ENCODE measurements at places on chromosomes 7 and 10.
A peak's percentile ranks its signal among the peaks of the same experiment; 100 is the strongest.

DNA sequence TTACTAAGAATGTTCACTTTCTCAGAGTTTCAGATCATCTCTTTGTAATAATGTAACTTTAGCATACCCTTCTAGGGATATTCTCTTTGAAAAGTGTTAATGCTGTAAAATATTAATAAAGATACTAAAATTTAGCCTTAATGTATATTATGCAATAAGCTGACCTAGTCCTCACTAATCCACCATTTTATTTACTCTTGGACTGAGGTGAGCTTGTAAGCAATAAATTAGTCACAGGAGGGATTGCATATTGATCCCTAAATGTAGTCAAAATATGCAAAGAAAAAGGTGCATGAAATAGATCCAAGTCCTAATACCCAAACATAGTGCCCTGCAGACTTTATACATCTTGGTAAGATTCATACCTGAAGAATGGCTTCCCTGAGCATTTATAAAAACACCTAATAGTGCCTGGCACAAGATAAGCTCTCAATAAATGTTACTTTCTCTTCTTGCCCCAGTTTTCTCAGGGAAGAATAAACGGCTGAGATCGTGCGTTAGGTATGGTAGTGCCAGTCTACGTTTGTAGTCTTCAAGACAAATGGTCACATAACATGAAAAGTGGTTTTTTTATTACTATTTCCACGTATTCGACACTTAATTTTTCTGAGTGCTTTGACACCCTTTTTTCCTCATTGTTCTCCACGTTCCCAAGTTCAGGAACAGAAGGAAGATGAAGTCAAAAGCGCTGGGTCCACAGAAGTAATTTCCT is 14.3 kb downstream of the INSIG1 start:
- DNase-seq: no peak

DNA sequence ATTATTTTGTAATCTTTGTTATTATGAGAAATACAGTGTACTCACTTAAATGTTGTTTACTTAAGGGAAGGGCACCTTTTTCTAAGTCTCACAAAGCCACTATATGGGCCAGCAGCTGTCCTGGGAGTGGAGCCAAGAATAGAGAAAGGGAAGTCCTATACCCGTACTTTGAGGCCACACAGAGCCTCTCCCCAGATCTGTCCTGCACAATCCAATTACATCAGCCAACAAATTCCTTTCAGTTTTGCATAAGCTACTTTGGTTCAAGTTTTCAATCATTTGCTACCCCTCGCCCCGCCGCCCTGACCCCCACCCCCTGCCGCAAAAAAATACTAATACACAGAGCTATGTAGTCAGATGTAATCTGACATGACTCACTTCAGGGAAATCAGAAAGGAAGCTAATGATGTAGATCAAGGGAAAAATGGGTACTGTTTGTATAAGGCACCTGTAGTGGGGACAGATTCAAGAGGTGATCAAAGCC is 297.4 kb upstream of the NEBL start:
- no peak for DNase-seq

DNA sequence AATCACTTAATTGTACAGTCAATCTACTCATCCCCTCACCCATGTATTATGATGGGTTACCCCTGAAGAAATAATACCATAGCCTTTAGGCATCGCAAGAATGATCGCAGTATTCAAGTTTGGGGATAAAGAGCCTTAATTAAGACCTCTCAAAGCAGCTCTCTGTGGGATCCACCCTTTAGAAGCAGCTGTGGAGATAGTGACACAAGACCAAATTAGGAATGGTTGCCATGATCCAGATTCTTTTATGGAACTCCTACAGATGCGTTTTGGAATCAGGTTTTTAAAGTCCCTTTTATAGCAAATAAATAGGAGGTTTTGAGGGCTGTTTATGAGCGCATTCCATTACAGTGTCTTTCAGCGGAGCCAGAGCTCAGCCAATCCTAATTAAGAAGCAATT is 12.2 kb downstream of the TES start:
- no peak for DNase-seq

DNA sequence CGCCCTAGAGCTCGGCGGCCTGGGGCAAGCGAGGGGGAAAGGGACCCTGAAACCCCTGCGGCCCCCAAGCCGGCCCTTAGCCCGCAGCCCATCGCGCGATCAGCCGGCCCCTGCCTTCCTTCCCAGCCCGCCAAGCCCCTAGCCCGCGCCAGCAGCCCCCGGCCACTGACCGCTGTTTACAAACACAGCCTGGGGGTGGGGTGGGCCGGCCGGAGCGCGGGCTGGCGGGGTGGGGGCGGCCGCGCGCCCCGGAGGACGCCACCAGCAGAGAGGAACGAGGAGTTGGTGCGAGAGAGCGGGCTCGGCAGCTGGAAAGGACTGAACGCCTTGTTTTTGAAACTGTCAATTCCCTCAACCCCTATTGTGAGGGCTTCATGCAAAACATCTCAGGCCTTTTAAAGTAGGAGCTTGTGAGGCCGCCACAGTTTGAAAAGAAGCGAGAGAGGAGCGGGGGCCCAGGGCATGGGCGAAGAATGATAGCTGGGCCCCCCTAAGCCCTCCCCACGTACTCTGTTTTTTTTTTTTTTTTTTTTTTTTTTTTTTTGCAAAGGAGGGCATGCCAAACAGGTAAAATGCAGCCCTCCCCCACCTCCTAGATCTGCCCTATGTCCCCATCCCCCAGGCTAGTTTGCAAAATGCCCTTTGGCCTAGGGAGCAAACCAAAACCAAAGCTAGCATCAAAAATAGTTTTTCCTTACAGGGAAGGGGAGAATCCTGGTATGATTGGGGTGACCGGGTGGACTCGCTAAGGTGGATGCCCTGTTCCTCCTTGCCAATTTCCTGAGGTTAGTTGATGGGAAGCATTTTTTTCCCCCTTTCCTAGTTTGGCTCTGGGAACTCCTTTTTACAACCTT is 15.0 kb downstream of the SKIDA1 start:
- no peak for DNase-seq

- DNase-seq: peak; percentile 40
Measured at GRCh38 chr7:131231381-131232220, 96.1 kb upstream of the MKLN1 start.

DNA sequence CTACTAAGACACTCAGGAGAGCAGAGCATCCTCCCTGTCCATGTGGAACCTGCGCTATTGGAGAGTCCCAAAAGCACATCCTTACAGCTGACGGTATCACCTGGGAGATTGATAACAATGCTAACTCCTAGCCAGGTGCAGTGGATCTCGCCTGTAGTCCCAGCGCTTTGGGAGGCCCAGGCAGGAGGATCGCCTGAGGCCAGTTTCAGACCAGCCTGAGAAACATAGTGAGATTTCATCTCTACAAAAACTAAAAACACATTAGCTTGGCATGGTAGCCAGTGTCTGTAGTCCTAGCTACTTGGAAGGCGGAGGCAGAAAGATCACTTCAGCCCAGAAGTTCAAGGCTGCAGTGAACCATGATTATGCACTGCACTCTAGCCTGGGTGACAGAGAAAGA is 174.9 kb downstream of the ARHGAP12 start:
- no peak for DNase-seq

- no peak for DNase-seq
Measured at GRCh38 chr7:138195151-138195571, 118.9 kb downstream of the AKR1D1 start.

DNA sequence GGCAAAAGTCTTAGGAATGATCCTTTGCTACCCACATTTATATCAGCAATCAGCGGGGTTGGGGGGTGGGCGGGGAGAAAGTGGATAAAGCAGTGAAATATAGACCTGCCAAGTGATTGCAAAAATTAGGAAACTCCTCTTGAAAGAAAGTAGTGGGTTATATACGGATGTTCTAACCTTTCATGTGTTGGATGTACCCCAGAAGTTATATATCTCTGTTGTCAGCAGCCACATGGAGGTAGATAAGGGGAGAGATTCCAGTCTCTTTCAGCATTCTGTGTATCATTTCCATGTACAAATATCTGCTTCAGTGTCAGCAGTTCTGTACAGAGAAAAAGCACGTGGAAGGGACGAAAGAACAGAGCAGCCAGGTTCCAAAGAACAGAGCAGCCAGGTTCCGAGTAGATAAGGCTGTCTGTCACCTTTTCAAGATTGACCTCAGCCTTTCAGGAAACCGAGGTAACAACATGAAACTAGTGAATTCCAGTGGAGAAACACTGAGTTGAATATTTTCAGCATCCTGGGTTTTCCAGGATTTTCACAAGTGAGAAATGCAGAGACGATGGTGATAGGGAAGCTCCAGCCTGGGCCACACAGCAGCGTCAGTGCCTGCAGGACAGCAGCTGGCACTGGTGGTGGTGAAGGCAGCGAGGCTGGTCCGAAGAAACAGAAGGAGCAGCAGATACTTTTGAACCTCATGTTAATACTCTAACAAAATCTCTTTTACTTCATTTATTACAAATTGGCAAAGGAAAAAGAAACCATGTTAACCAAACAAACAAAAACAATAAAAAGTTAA is 212.3 kb downstream of the C7orf25 start:
- DNase-seq: no peak

DNA sequence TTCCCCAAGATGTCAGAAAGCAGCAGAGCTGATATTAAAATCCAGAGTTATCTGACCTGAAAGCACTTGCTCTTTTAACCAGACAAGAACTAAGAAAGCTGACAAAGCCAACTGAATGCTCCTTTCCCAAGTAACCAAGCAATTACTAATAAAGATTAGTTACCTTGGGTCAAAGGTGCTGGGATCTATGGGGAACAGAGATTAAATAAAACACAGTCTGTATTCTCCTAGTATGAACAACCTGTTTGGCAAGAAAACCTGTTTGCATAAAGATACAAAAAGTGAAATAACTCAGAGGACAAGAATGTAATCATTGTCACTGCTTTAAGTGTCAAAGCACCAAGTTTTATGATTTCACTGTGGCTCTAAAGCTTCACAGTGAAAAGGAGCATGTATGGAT is 35.7 kb downstream of the ITPRID1 start:
- DNase-seq: no peak

DNA sequence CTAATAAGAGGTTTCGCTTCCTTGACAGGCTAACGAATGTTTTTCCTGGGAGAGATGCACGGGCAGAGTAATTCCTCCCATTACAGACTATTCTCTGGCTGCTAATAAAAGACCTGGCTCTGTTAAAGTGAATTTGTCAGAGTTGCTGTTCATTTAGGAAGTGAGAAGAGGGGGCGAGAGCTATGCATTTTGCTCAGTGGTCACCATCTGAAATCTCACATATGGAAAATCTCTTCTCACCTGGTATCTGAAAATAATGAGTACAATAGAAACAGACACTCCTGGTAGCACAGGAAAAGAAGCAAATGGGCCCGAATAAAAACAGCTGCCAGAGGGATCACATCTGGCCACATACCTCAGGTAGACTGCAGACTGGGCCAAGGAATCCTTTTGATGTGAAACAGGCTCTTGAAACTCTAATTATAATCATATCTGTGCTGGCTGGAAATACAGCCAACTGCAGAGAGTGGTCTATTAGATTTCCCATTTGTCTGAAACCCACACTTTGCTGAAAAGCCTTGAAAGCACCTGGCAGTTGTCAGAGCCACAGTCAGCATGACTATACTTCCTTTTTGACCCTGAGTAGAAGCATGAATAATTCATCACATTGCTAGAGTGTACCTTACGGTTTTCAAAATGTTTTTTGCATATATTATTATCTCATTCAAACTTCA is 33.6 kb downstream of the AOAH start:
- DNase-seq: no peak

- DNase-seq: no peak
Measured at GRCh38 chr7:100603726-100604027, 1.5 kb downstream of the PCOLCE start.

GRCh38 chr7:74138334-74138867 is 35.8 kb upstream of the EIF4H start:
- DNase-seq: no peak

GRCh38 chr7:141884539-141885225 is 31.5 kb upstream of the OR9A4 start:
- no peak for DNase-seq

DNA sequence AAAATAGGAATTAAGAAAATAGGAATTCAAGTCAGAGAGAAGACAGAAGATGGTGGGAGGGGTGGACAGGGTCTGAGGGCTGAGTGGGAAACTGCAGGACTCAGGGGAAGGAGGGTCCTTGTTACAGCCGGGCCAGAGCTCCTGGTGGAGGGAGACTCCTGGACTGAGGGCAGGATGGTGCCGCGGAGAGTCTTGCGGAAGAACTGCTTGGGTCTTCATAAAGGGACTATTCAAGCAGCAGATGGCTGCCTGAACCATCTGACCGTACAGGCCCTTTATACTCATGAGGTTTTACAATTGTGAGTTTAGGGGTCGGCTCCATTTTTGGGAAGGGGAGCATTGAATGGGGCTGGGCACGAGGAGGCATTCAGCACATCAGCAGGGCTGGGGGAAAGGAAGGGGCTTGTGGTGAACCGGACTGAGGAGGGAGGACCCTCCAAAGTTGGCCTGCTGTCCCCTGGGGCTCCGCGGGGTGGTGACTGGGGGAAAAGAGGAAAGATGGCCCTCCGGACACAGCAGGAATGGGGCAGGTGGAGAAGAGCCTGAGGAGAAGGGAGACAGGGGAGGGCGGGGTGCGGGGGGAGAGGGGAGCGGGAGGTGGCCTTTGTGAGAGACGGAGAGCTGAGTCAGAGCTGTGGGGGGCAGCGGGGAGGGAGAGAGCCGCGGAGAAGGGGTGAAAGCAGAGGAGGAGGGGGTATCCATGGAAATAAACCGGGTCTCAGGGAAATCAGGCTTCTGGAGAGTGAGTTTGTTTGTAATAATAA is 1.5 kb downstream of the FAM131B start:
- DNase-seq: no peak

DNA sequence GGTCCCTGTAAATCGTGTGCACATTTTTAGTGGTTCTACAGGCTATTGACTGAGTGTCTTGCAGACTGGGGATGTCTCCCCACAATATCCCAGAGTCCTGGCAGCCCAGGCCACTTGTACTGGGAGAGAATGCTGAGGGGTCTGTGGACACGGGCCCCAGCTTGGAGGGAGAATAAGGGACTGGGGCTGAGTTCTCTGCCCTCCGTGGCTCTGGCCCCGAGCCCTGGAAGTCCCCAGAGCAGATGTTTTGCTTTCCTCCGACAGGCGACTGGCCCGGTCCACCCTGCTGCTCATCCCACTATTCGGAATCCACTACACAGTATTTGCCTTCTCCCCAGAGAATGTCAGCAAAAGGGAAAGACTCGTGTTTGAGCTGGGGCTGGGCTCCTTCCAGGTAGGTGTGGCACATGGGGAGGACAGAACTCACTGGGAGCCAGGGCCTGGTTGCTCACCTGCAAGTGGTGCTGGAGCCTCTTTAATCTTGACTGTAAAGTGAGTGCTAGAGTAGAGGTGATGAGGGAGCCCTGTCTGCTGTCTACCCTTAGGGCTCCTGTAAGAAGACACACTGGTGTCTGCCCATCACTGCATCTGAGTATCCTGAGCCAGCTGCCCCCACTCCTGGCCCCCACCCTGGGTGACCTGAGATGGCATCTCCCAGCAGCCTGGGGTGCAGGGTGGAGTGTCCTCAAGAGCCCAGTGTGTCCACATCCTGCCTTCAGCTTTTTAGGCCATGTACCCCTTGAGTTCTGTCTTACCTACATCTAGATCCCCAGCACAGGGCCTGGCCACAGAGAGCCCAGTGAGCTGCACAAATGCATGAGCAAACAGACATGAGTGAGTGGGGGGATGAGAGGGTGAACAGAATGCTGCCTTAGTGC is 51.1 kb downstream of the ADCYAP1R1 start:
- no peak for DNase-seq

Measured in stimulated activated CD8-positive, alpha-beta memory T cell treated with anti-CD3 and anti-CD28 coated beads, Interleukin-4, amount 100 ng/mL, for 24 hours (primary cell).